ENCODE measurements at places on chromosomes 6 and 20. TPM values are rescaled to one million over a fixed set of nuclear protein-coding genes. Genes with fewer than 3 reads are reported as not detected.

The LIME1 gene
- polyA plus RNA-seq, result 2.7 TPM

DNA sequence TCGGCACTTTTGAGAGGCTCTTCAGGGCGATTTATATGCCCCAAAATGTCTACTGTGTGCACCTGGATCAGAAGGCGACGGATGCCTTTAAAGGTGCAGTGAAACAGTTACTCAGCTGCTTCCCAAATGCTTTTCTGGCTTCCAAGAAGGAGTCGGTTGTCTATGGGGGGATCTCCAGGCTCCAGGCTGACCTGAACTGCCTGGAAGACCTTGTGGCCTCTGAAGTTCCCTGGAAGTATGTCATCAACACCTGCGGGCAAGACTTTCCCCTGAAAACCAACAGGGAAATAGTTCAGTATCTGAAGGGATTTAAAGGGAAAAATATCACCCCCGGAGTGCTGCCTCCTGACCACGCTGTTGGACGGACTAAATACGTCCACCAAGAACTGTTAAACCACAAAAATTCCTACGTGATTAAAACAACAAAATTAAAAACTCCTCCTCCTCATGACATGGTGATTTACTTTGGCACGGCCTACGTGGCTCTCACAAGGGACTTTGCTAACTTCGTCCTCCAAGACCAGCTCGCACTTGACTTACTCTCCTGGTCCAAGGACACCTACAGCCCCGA lies 8.2 kb downstream of the GCNT2 start:
- DNase-seq, result no peak

- no peak for DNase-seq
These were observed 5.2 kb downstream of the EBF4 start for GRCh38 chr20:2697768-2698167.

DNA sequence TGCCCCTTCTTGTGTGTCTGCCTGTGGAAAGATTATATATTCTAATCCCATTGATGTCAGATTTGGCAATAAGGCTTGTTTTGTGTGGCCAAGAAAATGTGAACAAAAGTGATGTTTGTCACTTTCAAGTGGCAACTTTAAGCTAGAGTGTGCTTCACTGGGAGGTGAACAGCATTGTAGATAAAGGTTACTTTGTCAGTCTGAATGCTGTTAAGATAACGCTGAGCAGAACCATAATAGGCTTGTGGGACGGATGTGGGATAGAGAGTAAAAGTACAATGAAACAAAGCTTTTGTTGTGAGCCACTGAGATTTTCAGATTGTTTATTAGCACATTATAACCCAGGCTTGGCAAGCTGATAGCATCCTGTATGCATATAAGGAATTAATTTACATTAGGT lies 303.8 kb upstream of the MAN1A1 start:
- no peak for DNase-seq

DNA sequence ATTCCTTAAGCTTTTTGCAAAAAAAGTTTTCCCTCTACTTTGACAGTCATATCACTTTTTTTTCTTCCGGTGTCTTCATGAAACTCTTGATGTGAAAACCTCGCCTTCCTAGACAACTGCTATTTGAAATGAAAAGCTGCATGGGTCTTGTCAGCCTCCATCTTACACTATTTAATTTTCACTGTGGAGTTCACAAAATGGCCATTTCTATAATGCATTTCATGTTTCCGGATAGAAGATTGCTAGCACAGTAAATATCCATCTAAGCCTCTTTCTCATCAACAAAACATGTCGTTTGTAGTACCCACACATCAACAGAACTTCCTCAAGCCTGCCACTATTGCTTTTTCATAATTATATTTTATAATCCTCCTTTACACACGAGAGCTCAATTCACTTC lies 204.9 kb upstream of the ID4 start:
- no peak for DNase-seq

- no peak for DNase-seq
These were observed 67.4 kb downstream of the ECT2L start for GRCh38 chr6:138863321-138863720.

DNA sequence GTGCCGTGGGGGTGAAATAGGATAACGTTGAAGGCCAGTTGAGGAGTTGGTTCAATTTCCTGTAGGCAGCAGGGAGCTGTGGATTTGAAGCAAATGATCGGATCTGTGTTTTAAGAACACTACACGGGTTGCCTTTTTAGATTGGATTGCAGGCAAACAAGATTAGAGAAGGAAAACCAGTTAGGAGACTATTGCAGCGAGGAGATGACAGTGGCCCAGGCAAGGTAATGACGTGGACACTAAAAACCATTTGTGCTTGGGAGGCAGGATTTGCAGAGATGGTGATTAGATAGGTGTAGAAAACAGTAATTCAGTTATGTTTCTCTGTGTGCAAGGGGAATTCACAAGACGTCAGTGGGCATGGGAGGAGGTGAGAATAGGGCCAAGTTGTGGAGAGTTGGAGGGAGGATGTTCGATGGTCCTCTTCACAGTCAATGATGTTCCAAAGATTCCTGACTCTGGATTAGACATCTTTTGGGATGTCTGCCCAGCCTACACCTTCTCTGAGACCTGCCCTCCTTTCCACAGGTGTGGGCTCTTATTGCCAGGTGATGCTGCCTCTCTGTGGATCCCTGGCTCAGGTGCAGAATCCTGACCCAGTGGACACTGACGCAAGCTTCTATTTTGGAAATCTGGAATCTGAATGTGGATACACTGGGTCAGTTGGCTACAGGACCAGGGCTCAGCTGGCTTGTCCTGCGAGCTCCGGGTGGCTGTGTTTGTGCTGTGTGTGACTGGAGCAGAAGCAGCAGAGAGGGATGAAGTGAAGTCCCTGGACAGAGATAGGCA lies 54.2 kb downstream of the TFAP2C start:
- DNase-seq, result no peak

DNA sequence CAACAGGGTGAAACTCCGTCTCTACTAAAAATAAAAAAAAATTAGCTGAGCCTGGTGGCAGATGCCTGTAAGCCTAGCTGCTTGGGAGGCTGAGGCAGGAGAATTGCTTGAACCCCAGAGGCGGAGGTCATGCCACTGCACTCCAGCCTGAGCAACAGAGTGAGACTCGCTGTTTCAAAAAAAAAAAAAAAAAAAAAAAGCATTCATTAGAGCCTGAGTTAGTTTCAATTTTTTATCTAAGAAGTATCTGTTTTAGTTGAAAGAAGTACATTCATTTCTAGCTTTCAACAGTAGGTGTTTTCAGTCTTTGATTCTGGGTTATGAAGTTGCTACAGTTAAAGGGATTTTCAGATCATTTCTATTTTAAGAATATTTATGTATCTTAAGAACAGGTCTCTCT lies 42.2 kb downstream of the ZNF292 start:
- no peak for DNase-seq
